ENCODE measurements at places on chromosomes 13 and 19.

DNA sequence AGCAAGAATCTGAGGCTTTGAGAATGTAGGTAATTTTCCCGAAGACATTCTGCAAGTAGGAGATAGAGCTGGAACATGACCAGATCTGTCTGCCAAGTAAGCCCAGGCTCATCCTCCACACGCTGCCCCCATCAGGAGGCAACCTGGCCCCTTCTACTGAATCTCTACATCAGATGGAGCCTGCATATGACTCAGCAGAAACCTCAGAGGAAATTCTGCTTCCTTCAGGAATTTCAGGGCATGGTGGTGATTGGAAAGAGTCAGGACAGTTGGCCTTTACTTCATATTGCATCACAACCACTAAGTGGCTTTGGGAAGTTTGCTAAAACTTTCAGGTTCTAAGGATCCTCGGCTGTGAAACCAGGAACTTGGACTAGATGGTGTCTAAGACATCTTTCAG is 85.2 kb downstream of the LRRC63 start:
- DNase-seq, result no peak

DNA sequence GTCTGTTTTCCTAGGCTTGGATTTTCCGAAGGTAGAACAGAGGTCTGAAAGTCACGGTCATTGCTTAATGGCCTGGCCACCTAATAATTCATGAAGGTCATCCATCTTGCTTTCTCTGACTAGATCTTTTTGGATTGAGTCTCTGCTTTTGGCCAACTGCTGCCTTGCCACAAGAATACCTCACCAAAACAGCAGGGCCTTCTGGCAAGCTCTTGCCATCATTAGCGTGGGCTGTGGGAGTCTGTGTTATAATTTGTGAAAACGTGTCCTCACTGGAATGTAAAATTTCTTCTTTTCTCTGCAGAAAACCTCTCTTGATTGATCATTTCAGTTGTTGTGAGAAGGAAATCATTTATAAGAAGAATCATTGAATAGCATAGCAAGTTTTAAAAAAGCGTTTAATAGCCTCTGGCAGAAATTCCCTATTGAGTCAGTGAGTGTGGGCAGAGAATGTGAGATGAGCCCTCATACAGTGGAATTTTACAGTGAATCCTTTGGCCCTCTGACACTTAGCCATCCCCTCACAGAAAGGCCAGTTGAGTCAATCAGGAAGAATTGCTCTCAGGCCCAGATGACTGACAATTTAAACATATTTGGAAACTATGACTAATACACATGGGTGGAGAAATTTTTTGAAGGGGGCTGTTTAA is 43.2 kb upstream of the ERICH6B start:
- DNase-seq, result no peak

DNA sequence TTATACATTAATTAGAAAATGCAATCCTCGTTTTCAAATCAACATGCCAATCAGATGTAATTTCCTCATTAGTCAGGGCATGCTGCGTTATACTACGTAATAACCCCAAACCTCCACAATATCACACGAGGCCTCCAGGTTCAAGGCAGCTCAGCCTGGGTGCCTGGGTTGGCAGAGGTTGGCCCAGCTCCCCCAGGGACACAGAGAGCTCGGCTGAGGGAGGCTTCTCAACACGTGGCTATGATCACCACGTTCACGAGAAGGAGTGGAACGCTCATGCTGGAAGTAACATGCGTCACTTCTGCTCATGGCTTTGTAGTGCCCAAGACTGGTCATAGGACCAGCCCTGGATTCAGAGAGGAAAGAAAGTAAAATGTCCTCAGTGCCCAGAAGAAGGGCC is 144.9 kb upstream of the SOX1 start:
- DNase-seq, result no peak

DNA sequence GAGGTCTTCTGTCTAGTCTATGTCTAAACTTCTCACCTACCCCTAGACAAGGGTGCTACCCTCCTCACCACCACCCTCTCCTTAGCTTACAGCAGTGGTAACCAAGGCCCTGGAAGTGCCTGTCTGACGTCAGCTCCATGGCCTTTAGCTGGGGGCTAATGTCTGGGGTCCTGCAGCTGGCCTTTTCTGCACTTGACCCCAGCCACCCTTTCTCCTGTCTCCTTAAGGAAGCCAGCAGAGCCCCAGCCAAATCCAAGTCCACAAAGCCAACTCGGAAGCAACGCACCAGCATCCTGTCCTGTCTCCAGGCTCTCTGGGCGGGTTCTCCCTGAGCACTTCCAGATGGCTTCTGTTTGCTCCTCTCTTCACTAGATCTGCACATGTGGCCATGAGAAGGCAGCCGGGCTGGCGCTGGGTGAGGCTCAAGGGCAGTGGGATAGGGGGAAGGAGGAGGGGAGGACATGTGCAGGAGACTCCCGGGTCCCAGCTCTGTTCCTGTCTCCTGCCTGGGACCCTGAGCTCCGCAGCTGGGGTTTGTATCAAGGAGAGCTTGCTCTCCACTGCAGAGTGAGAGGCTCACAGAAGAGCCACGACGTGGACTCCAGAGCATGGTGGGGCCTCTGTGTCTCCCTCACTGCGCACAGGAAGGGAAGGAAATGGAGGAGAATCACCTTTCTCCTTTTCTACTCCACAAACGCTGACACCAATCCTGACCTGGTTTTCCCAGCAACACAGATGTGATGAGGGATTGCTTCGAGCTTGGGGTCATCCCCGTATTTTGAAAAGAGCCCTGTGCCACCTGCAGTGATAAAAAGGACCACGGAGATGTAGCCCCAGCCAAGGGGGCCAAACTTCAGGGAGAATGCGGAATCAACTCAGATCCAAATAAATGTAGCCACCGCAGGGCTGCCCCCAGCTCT is 204.2 kb downstream of the USP12 start:
- peak; percentile 81 for DNase-seq

GRCh38 chr13:91359111-91359510 is 11.6 kb downstream of the MIR17HG start:
- no peak for DNase-seq

DNA sequence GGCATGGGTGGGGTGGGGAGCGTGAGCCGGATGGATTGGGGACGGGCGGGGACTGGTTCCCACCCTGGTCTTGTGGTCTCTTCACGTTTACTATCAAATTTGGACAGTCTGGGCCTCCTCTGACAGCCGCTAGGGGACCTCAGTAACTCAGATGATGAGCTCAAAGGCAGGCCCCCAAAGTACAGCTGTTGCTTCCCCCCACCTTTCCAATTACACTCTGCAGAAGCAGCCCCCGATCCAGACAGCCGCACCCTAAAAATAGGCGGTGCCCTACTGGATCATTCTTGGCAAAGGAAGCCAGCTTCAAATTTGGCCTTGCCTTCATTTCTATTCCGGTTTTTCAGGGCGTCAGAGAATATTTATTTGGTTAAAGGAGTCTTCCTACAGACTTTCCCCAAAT is 1.9 kb upstream of the FOXO1 start:
- no peak for DNase-seq

GRCh38 chr19:2607712-2608601 is 94.5 kb downstream of the GNG7 start:
- DNase-seq, result no peak

- no peak for DNase-seq
Observed at GRCh38 chr13:110509478-110509926, 52.0 kb downstream of the RAB20 start.

DNA sequence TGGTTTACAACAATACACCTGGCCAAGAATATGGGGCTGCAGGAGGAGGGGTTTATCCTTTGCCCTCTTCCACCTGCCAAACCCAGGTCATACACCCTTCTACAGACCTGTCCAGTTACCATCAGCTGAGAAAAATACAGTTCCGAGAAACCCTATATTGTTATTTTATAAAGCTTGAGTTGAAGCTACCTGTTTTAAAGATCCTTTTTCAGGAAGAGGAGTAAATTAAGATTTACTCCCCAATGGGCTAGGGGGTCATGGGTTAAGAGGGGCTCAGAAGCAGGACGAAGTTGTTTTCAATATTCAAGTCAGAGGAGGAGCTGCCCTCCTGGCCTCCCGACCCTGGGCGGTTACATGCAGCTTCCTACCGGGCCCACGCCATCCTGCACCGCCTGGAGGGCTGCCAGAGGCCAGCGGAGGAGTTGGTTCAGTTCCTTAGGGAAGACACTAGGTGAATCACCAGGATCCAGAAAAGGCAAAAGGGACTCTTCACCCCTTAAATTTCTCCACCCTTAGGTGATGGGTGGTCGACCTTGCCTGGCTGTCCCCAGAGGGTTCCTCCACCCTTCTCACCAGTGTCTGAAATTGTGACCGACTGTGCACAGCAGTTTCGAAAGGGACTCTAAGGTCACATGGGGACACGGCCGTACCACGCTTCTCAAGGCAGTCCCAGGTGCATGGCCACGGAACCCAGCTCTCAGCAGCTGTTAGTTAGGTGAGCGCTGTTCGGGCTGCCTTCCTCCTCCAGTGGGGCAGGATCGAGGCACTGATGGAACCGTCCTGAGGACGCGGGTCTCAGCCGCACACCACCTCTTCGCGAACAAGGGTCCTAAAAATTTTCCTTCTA is 1.2 kb downstream of the GJB2 start:
- DNase-seq, result no peak

DNA sequence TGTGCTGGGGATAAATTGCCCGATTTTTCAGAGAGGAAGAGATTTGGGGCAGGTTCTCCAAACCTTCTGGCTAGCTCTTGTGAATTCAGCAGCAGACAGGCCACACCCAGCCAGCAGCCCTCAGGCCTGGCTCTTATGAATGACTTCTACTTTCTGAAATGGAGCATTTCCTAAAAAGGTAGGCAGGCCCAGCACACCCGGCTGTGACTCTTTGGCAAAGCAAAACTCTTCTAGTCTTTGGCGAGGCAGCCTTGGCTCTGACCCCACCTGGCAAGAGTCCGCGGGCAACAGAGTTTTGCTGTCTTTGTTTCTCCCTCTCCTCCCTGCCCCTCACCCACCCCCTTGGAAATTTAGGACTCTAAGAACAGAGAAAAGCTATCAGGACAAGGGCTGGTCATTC is 221.2 kb downstream of the ZNF536 start:
- peak; percentile 22 for DNase-seq
